ENCODE measurements at places on chromosomes 4 and X. TPM values are rescaled to one million over a fixed set of nuclear protein-coding genes. Genes with fewer than 3 reads are reported as not detected.

OTUD6A gene
- 0.13 TPM for total RNA-seq

TNIP3 gene
- not detected for total RNA-seq

FNIP2 gene
- total RNA-seq: 10.2 TPM

ERCC6L gene
- 19.8 TPM for total RNA-seq

VSIG1 gene
- 0.76 TPM for total RNA-seq

INTS12 gene
- 10.8 TPM for total RNA-seq

CABS1 gene
- total RNA-seq: not detected

MAGEC1 gene
- not detected for total RNA-seq

SLC16A2 gene
- total RNA-seq: 48.4 TPM

NAP1L2 gene
- total RNA-seq: 15.9 TPM

LRIT3 gene
- 0.07 TPM for total RNA-seq

DNA sequence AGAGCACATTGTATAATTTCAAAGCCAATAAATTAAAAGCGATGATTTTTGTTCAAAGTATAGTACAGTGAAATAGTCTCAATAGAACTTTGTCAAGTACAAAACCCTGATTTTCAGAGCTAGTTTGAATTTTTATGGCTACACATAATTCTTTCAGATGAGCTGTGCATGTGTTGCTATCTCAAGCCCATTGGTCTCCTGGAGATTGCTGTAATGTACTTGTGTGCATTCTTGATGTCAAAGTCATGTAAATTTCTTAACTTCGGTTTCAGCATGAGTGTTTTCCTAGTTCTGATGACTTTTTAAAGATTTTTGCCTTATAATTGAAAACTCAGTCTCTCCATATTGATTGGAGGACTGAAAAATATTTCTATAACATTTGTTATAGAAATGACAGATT lies 200.8 kb downstream of the CEP135 start:
- no peak overlapping the region for H3K27ac ChIP-seq
- peaks cover 25% of the 10 kb centered on the region for H3K4me1 ChIP-seq
- no peak for DNase-seq
- H3K27me3 ChIP-seq: no peaks in the 10 kb centered on the region
- H3K4me3 ChIP-seq: no peak overlapping the region

GRCh38 chr4:22241415-22241814 lies 274.5 kb downstream of the ADGRA3 start:
- no peak for DNase-seq
- H3K4me3 ChIP-seq: no peak overlapping the region
- H3K27ac ChIP-seq: no peak overlapping the region
- H3K4me1 ChIP-seq: peaks cover 22% of the 10 kb centered on the region
- H3K36me3 ChIP-seq: no peaks in the 10 kb centered on the region

GRCh38 chrX:69299285-69299684 lies 134.0 kb upstream of the PJA1 start:
- peaks cover 14% of the 10 kb centered on the region for H3K27me3 ChIP-seq
- DNase-seq: no peak
- H3K36me3 ChIP-seq: no peaks in the 10 kb centered on the region
- no peak overlapping the region for H3K4me3 ChIP-seq

DNA sequence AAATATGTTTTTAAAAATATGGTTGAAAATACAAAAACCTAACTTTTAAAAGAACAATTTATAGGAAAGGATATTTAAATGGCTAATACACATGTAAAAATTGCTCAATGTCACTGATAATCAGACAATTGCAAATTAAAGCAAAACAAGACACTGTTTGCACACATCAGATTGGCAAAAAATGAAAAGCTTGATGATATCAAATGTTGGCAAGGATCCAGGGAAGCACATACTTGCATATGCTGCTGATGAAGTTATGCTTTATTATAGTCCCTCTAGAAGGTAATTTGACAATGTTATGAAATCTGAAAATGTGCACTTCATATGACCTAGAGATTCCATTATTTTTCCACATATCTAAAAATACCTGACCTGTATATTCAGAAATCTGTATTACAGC lies 45.7 kb upstream of the EPGN start:
- H3K27me3 ChIP-seq: no peaks in the 10 kb centered on the region
- no peak overlapping the region for H3K4me3 ChIP-seq
- no peak for DNase-seq

- no peaks in the 10 kb centered on the region for H3K27me3 ChIP-seq
- no peak overlapping the region for H3K27ac ChIP-seq
- no peaks in the 10 kb centered on the region for H3K36me3 ChIP-seq
- no peaks in the 10 kb centered on the region for H3K4me1 ChIP-seq
- no peak overlapping the region for H3K4me3 ChIP-seq
These were observed 575.7 kb downstream of the TRIML1 start for GRCh38 chr4:188714907-188715306.

- H3K4me3 ChIP-seq: no peak overlapping the region
- H3K36me3 ChIP-seq: no peaks in the 10 kb centered on the region
- peaks cover 30% of the 10 kb centered on the region for H3K4me1 ChIP-seq
- H3K27me3 ChIP-seq: peaks cover 5% of the 10 kb centered on the region
These were observed 46.4 kb downstream of the PRPS1 start for GRCh38 chrX:107674480-107675364.

GRCh38 chr4:120071192-120071795 lies 4.6 kb upstream of the MAD2L1 start:
- H3K27ac ChIP-seq: no peak overlapping the region
- H3K4me1 ChIP-seq: peaks cover 26% of the 10 kb centered on the region
- no peak overlapping the region for H3K4me3 ChIP-seq
- H3K27me3 ChIP-seq: no peaks in the 10 kb centered on the region
- peaks cover 4% of the 10 kb centered on the region for H3K36me3 ChIP-seq

DNA sequence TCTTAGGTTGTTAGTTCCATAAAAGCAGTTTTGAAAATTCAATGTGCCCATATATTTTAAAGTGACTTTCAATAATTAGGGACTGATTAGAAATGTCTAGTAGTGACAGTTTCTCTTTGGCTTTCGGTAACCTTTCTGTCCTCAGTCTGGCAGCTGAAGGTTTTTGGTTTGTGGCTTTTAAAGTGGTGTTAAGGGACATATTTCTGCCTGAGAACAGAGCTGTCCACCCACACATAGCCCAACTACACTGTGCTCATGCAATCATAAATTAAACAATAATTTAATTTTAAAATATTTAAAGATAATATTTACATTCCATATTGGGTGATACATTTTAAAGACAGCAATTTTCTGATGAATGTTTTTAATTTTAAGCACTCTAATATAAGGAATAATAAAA lies 335.0 kb upstream of the TENM3 start:
- DNase-seq: no peak
- no peak overlapping the region for H3K27ac ChIP-seq
- H3K4me1 ChIP-seq: no peaks in the 10 kb centered on the region
- peaks cover 29% of the 10 kb centered on the region for H3K36me3 ChIP-seq
- no peak overlapping the region for H3K4me3 ChIP-seq
- H3K27me3 ChIP-seq: no peaks in the 10 kb centered on the region

- no peak overlapping the region for H3K27ac ChIP-seq
- H3K4me3 ChIP-seq: no peak overlapping the region
- H3K4me1 ChIP-seq: peaks cover 14% of the 10 kb centered on the region
- DNase-seq: peak; percentile 39
These were observed 20.6 kb downstream of the CCNQ start for GRCh38 chrX:153578200-153578835.

- H3K27ac ChIP-seq: no peak overlapping the region
- H3K27me3 ChIP-seq: no peaks in the 10 kb centered on the region
- no peaks in the 10 kb centered on the region for H3K36me3 ChIP-seq
- no peak for DNase-seq
- no peak overlapping the region for H3K4me3 ChIP-seq
- H3K4me1 ChIP-seq: no peaks in the 10 kb centered on the region
These were observed 400.7 kb upstream of the FAT1 start for GRCh38 chr4:187124331-187124730.

DNA sequence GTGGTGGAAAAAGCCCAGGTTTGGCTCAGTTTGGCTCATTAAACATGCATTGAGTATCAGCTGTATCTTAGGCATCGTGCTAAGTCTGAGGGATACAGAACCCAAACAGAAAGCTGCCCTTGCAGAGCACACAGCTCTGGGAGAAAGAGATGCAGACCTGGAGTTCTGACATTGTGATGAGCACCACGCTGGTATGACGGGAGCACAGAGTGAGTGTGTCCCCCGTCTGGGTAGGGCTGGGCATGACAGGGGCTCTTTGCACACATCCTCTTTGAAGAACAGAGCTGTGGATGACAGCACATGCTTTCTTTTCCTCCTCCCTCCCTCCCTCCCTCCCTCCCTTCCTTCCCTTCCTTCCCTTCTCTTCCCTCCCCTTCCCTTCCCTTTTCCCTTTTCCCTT lies 52.2 kb downstream of the CLCN4 start:
- H3K36me3 ChIP-seq: peaks cover 4% of the 10 kb centered on the region
- no peaks in the 10 kb centered on the region for H3K27me3 ChIP-seq
- H3K4me1 ChIP-seq: no peaks in the 10 kb centered on the region
- H3K27ac ChIP-seq: no peak overlapping the region
- DNase-seq: no peak
- H3K4me3 ChIP-seq: no peak overlapping the region

GRCh38 chr4:176545872-176546271 lies 226.1 kb downstream of the SPCS3 start:
- H3K27ac ChIP-seq: no peak overlapping the region
- no peak for DNase-seq
- H3K4me1 ChIP-seq: peaks cover 4% of the 10 kb centered on the region
- H3K27me3 ChIP-seq: no peaks in the 10 kb centered on the region
- H3K36me3 ChIP-seq: no peaks in the 10 kb centered on the region

DNA sequence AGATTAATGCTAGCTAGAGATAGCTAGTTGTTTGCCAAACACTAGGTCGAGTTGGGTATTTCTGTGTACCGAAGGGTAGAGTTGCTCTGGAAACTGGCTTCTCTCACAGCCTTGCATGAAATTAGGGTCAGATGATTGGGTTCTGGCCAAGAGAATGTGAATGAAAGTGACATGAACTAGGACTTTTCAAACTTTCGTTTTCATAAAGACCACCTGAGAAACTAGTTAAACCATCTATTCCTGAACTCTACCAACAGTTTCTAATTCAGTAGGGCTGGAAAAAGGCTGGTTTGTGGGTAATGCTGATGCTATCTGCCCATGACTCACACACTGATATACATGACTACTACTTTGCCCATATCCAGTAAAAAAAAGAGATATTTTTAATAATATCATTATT lies 157.6 kb downstream of the GASK1B start:
- H3K27me3 ChIP-seq: no peaks in the 10 kb centered on the region
- H3K36me3 ChIP-seq: no peaks in the 10 kb centered on the region
- no peak overlapping the region for H3K27ac ChIP-seq
- H3K4me1 ChIP-seq: peaks cover 2% of the 10 kb centered on the region

DNA sequence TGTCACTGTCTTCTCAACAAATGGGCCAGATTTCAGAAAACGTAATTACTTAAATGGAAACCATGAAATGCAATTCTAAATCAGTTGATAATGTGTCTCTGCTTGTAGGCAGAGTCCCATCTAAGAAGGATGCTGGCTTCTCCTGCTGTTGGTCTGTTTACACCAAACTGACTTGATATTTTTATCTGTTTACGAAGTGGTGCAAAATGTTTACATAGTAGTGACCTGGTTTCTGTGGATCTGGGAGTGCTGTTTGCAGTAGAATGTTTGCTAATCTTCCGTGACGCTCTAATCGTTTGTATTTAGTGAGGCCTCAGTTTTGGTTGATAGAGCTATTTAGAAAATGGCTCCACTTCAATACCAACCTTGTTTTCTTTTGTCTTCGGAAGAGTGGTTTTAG lies 213.5 kb downstream of the VEGFC start:
- no peak overlapping the region for H3K4me3 ChIP-seq
- H3K36me3 ChIP-seq: no peaks in the 10 kb centered on the region
- DNase-seq: no peak
- no peaks in the 10 kb centered on the region for H3K4me1 ChIP-seq

- H3K4me1 ChIP-seq: no peaks in the 10 kb centered on the region
- H3K27ac ChIP-seq: no peak overlapping the region
- no peak overlapping the region for H3K4me3 ChIP-seq
These were observed 11.5 kb downstream of the DNAJB14 start for GRCh38 chr4:99934891-99935290.

DNA sequence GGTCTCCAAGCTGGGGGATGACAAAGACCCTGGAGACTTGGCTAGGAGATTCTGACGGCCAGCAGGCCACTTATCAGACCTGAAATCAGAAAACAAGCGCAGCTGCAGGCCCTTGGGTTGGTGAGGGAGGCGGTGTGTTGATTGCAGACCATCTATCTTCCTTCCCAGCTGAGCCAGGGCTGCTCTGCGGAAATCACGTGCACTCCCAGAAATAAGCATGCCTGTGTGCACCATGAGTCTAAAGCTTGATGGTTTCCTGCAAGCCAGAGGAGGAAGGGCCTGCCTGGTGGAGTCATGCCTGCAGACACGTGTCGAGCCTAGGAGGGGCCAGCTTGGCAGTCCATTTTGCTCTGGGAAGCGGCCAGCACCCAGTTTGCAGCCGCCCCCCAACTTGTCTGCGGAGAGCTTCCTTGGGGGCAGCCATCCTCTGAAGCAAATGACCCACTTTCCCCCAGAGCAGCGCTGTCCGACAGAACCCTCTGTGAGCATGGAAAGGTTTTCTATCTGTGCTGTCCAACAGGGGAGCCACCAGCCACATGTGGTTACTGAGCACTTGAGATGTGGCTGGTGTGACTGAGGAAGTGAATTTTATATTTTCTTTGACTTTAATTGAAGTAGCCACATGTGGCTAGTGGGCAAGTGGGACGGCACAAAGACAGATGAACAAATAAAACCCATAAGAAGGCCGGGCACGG lies 175.7 kb upstream of the BCOR start:
- peaks cover 8% of the 10 kb centered on the region for H3K27me3 ChIP-seq
- H3K27ac ChIP-seq: no peak overlapping the region
- DNase-seq: no peak

DNA sequence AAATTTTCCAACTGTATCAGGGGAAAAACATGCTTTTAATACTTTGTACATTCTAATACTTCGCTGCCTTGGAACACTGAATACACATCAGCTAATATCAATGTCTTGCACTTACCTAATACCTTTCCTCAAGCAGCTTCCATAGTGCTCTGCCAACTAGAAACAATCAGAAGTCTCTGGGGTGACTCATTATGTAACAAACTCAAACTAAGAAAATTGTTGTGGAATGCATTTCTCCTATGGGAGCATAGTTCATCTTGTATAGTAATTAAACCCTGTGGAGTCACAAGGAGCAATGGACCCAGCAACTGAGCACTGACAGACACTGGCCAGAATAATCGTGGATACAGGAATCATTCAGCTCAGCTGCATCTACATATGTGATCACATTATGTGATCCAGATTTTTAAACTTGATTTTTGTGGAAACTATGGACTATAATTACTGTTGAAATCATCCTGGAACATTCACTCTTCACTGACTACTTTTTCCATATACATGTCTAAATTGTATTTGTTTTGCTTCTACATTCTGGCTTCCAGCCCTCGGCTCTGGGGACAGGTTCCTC lies 496.9 kb downstream of the TMA16 start:
- no peaks in the 10 kb centered on the region for H3K36me3 ChIP-seq
- H3K27ac ChIP-seq: no peak overlapping the region
- no peak overlapping the region for H3K4me3 ChIP-seq

GRCh38 chr4:36206603-36207311 lies 37.6 kb downstream of the ARAP2 start:
- peaks cover 20% of the 10 kb centered on the region for H3K4me1 ChIP-seq
- no peak overlapping the region for H3K27ac ChIP-seq
- DNase-seq: no peak
- no peak overlapping the region for H3K4me3 ChIP-seq
- H3K36me3 ChIP-seq: no peaks in the 10 kb centered on the region

GRCh38 chrX:267771-268261 lies 13.4 kb upstream of the PLCXD1 start:
- H3K36me3 ChIP-seq: no peaks in the 10 kb centered on the region
- peak; percentile 16 for DNase-seq
- no peak overlapping the region for H3K4me3 ChIP-seq

GRCh38 chr4:173281406-173282255 lies 52.5 kb downstream of the HMGB2 start:
- H3K27ac ChIP-seq: no peak overlapping the region
- H3K4me3 ChIP-seq: no peak overlapping the region
- DNase-seq: no peak
- peaks cover 51% of the 10 kb centered on the region for H3K36me3 ChIP-seq

Measured in WTC11 (cell line).